Globus pallidus (tissue), 1 donor: ENCODE measurements at places on chromosomes 11 and 22.

- no peak for DNase-seq
Observed at GRCh38 chr22:45357490-45357889, 47.8 kb downstream of the FAM118A start.

GRCh38 chr11:4699697-4700435, 2.2 kb upstream of the OR51E2 start:
- no peak for DNase-seq

GRCh38 chr22:35539910-35540594, 579 bp upstream of the RASD2 start:
- DNase-seq, result peak; percentile 57

DNA sequence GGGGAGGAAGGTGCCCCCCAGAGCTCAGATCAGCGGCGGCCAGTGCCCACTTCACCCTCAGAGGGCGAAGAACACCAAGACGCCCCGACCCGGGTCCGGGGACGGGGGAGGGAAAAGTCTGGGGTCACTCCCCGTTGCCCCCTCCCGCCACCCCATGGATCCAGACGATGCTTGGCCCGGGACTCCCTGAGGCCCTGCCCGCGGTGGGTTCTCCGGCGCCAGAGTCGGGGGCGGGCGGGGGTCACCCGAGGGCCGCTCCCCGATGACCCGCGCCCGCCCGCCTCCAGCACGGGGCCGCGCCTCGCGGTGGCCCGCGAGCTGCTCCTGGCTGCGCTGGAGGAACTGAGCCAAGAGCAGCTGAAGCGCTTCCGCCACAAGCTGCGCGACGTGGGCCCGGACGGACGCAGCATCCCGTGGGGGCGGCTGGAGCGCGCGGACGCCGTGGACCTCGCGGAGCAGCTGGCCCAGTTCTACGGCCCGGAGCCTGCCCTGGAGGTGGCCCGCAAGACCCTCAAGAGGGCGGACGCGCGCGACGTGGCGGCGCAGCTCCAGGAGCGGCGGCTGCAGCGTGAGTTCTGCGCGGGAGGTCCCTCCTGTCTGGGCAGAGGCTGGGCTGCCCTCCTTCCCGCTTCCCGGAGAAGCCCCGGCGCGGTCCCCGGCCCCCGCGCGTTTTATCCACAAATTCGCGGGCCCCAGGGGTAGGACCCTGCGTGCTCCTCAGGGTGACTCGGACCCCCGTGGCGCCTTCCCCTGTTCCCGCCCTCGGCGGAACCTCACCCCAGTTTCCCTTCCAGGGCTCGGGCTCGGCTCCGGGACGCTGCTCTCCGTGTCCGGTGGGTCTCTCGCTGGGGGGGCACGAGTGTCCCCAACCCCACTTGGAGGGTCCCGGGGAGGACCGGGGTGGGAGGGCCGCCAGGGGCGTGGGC, 1.1 kb downstream of the NLRP6 start:
- DNase-seq, result no peak

- no peak for DNase-seq
Observed at GRCh38 chr11:18137186-18137800, 4.9 kb downstream of the MRGPRX3 start.

GRCh38 chr11:71367756-71368155, 80.4 kb downstream of the DHCR7 start:
- no peak for DNase-seq

GRCh38 chr11:18608376-18608775, 8.8 kb downstream of the MISFA start:
- DNase-seq, result no peak

DNA sequence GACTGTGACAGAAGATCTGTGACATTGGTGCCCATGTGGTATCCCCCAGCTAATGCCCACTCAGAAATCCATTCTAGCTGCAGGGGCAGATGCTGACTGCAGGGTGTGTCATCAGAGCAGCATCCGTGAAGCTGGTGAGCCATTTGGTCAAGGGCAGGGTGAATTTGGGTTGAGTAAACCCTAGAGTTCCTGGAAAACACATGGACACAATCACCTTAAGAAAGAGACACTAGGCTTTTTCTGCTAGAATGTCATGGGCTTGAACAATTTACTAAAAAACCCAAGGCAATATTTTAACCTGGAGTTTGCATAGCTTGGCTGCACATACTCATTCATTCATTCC, 100.0 kb downstream of the ADAMTS15 start:
- DNase-seq, result no peak

DNA sequence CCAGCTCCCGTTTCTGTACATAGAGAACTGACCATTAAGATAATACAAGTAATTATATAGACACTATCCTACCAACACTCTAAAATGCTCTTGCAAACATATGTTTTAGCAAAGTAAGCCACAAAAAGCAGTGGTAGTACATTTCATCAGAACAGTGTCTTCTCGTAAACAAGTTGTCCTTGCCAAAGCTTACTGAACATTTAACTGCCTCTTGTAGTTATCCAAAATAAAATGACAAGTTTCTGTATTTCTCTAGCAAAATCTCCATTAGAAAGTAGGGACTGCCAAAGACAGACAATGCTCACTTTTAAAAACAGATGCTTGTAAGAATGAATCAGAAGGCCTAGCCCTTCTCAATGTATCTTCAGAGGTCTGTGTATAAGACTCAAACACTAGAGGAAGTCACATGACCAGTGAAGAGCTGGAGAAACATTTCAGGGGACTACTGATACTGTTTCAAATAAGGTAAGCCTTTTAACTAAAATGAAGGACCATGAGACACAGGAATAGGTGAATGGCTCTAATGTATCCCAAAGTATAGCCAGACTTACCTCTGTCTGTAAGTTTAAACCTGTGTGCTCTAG, 7.8 kb upstream of the ZC3H12C start:
- DNase-seq, result no peak

DNA sequence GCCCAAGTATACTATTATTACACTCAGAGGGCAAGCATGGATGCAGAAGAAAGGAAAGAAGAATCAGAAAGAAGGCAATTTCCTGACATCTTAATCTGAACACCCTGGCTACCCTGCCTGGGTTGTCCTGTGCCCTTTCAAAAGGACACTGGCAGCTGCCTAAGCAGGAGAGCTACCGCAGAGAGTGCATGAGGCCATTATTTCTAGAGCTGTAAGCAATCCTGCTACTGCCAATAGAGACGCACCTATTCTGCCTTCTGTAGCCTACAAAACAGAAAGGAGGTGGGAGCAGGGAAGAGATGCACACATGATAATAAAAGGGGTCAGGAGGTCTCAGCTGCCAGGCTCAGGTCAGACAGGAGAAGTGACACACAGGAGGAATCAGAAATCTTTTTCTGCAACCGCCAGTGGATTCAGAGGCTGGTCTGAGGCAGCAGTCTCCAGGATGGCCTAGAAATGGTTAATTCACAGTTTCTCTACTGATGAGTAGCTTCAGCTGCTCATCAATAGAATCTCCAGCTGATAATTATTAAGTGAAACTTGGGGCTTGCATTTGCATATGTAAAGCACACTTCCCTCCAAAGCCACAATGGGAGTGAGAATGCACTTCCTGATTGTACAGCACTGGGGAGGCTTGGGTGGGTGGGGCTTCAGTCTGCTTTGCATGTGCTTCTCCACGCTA, 253.9 kb downstream of the LARGE1 start:
- DNase-seq, result no peak

- no peak for DNase-seq
Observed at GRCh38 chr11:69123593-69124545, 31.9 kb upstream of the SMIM38 start.

DNA sequence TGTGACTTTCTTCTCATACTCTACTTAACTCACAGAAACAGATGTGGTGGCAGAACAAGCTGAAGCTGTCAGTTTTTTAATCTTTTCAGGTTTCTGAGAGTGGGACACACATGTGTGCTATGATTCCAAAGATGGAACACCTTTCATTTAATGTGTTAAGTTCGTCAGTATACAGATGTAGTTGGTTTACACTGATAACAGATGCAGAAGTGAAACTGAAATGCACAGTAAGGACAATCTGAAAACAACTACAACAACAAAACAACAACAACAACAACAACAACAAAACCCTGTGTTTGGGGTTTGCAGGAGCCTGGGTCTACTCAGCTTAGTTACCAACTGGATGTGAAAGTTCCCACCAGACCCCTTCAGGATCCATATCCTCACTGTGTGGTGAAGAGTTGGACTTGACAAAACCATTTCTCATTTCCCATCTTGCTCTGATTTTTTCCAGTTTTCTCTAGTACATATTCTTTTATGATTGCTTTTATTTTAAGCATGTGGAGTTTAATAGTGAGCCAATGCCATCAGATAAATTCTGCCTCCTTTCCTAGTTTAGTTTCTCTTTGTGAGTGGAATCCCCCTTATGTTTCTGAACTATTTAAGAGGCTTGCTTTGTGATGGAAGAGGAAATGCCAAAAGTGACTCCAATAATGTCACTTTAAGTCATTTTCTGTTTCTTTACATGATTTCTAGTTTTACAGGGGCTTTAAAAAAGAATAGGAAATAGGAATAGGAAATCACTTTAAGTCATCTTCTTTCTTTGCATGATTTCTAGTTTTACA, 47.8 kb downstream of the ARHGAP42 start:
- no peak for DNase-seq

DNA sequence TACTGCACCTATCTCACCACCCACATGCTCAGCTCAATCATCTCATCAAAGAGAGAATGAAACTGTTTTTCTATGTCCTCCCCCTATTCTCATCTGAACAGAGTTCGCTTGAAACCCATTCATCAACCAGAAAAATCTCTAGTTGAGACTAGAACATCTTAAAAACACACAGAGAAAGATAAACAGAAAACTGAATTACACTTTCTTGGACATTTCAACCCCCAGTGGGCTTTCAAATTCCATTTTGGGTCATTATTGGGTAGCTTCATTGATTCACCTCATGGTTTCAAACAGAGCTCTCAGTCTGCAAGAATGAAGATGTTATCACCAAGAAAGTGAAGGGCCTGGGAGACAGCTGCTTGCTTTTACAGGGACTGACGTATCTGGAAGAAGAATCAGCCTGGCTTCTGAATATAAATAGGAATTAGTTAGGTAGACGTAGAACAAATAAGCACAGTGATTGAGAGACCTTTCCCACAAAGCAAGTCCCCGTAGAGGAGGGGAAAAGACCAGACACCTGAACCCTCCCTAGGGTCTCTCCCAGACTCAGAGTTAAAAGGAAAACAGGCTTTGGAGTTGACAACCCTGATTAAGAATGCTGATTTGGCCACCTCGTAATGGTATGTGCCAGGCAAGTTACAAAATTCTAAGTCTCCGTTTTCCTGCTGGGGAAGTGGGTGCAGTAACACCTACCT, 155.7 kb downstream of the BBOX1 start:
- no peak for DNase-seq

DNA sequence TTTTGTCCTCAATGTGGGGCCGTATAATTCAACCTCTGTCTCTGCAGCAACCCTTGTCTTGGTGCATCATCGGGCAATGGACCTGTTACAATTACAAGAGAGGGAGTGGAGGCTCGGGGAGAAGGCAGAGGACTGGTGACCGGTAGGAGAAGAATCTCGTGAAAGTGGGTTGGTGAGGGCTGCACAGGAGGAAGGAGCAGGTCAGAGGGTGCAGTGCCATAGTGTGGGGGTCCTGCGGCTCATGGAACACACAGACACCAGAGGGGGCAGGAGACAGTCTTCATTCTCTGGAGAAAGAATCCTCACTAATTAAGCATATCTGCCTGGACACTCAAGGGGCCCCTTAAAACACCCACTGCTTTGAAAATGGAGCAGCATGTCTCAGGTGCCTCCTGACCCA, 174.7 kb upstream of the B3GAT1 start:
- no peak for DNase-seq

DNA sequence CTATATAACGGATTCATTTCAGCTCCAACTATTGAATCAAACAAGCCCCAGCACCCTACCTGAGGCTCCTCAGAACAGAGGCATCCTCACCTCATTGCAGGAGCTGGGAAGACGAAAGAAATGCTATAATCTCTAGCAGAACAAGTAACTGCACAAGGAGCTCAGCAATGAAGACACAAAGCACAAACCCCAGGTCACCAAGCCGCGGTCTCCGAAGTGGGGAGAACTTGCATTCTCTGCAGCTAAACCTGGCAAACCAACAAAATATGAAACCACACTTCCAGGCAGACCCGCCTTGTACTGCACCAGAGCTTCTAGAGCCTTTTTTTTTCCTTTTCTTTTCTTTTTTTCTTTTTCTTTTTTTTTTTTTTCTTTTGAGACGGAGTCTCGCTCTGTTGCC, 21.8 kb upstream of the CD5 start:
- no peak for DNase-seq

DNA sequence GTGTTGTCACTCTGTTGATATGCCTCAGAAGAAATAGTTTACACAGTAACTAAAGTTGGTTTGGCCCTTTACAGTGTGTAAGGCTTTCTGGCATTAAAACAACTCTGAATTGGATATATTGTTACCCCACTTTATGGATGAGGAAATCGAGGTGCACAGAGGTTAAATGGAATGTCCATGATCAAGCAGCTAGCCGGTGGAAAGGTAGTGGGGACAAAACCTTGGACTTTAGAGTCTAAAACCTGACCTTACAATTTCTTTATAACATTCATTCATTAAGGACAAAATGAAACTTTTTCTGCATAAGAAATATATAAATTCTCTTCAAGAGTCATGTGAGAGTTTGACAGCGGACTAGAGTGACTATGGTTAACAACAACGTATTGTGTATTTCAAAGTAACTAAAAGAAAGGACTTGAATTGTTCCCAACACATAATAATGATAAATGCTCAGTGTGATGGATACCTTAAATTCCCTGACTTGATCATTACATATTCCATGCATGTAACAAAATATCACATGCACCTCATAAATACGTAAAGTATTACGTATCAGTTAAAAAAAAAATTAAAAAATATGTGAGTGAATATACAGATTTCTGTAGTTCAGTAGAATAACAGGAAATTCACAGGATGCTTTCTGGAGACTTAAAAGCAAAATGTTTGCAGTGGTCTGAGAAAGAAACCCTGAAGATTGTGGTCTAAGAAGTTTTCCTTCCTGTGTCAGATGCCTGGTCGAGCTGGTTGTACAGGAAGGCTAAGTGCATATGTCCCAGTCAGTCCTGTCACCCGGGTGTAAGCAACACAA, 51.0 kb downstream of the TEAD1 start:
- no peak for DNase-seq

GRCh38 chr22:49752598-49753091, 75.0 kb downstream of the BRD1 start:
- DNase-seq, result no peak

GRCh38 chr11:60870733-60871377, 3.5 kb downstream of the ZP1 start:
- no peak for DNase-seq

- DNase-seq, result no peak
Observed at GRCh38 chr22:25881210-25881755, 139.3 kb downstream of the MYO18B start.

GRCh38 chr11:19168090-19168489, 33.7 kb downstream of the CSRP3 start:
- DNase-seq, result no peak

DNA sequence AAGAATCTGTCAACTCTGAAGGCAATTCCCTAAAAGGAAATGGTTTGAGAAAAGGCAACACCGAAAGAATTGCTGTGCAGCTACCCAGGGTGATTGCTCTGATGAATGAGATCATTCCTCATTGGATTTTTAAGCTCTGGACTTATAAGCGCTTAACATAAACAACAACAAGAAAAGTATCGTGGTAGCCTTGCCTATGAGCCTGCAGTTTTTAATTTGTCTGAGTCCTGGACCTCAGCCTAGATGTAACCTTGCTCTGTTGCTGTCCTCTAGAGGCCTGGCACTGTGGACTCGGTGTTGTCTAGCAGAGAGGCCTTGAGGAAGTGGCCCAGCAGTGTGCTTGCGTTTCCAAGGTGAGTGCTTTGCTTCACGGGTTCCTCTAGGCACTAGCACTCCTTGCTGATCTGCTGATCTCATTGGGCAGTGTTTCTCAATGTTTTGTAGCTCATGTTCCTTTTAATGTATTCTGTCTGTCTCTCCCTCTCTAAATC, 20.4 kb downstream of the CCDC81 start:
- DNase-seq, result peak; percentile 32

- no peak for DNase-seq
Observed at GRCh38 chr22:39994566-39995392, at the start of gene FAM83F. Gene FAM83F (plus strand): TSS chr22:39994954. CDS start chr22:39995043, 89 bp downstream.
